K562 (cell line): ENCODE measurements at places on chromosomes 16 and 17. TPM values are rescaled to one million over a fixed set of nuclear protein-coding genes. Genes with fewer than 3 reads are reported as not detected.
A peak's percentile ranks its signal among the peaks of the same experiment; 100 is the strongest.

Gene PIK3R6
- 0.04 TPM in 1 of 2 replicates, not detected in the other for total RNA-seq

Gene ALOX15
- not detected in 2 replicates for total RNA-seq

GRCh38 chr16:75385507-75386152 is 47.7 kb downstream of the CFDP1 start:
- no peak overlapping the region for H3K27ac ChIP-seq
- peak; percentile 85 for DNase-seq
- H3K4me1 ChIP-seq: peaks cover 3% of the 10 kb centered on the region; the same call in 1 of the 3 replicates
- H3K36me3 ChIP-seq: peaks cover 45% of the 10 kb centered on the region; the same call in 2 of the 3 replicates
- H3K4me3 ChIP-seq: no peak overlapping the region

DNA sequence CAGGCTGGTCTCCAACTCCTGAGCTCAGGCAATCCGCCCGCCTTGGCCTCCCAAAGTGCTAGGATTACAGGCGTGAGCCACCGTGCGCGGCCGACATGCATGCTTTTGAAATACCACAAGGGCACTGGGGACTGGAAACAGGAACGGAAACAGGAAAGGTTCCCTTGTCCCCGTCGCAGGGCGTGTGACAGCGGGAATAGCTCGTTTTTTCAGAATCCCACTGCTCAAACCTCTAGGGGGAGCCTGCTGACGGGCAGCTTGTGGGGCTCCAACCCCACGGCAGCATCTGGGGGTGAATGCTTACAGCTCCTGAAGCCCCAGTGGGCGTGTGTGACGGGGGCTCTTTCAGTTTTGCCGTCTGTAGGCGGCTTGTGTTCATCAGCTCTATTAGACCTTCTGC is 18.8 kb upstream of the ASGR2 start:
- peak; percentile 37 for DNase-seq
- peaks cover 8% of the 10 kb centered on the region for H3K4me1 ChIP-seq
- H3K27me3 ChIP-seq: peaks cover 19% of the 10 kb centered on the region
- no peak overlapping the region for H3K27ac ChIP-seq

GRCh38 chr16:83622010-83622409 is 185.8 kb upstream of the HSBP1 start:
- no peaks in the 10 kb centered on the region for H3K36me3 ChIP-seq
- H3K27ac ChIP-seq: no peak overlapping the region
- peaks cover 33% of the 10 kb centered on the region; the same call in 2 of the 3 replicates for H3K27me3 ChIP-seq
- H3K4me3 ChIP-seq: no peak overlapping the region
- no peak for DNase-seq

GRCh38 chr16:68927018-68927417 is 83.7 kb downstream of the TANGO6 start:
- peaks cover 14% of the 10 kb centered on the region; the same call in 1 of the 3 replicates for H3K36me3 ChIP-seq
- no peak overlapping the region for H3K4me3 ChIP-seq
- peaks cover 4% of the 10 kb centered on the region; the same call in 2 of the 3 replicates for H3K4me1 ChIP-seq
- no peak overlapping the region for H3K27ac ChIP-seq
- DNase-seq: no peak

- no peaks in the 10 kb centered on the region for H3K4me1 ChIP-seq
- H3K4me3 ChIP-seq: no peak overlapping the region
- no peak for DNase-seq
- no peaks in the 10 kb centered on the region for H3K36me3 ChIP-seq
Measured at GRCh38 chr17:51676691-51677487, 416.5 kb downstream of the UTP18 start.

DNA sequence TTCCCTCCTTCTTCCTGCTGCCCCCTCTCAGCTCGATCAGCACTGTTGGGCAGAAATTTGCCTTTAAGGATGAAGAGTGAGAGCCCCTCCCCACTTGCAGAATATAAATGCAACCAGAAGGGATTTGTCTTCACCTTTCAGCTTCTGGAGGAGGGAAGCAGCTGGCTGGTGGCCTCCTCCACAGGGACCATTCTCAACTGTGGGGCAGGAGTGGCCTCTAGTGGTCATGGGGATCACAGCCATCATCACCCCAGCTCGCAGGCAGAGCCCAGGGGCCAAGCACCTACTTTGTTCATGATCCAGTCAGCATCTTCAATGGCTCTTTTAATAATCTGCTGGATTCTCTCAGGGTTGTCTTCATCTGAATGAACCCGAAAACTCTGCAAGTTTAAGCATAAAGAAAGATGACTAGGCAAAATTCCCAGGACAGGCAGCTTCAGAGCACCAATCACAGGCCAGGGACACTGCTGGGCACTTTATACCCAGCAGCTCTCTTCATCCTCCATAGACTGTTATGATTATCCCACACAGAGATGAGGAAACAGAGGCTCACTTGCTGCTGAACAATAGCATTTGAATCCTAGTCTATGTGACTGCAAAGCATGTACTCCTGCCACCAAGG is 13.1 kb downstream of the LYRM9 start:
- H3K27me3 ChIP-seq: peaks cover 40% of the 10 kb centered on the region
- H3K4me1 ChIP-seq: no peaks in the 10 kb centered on the region
- no peak overlapping the region for H3K27ac ChIP-seq
- no peak overlapping the region for H3K4me3 ChIP-seq

DNA sequence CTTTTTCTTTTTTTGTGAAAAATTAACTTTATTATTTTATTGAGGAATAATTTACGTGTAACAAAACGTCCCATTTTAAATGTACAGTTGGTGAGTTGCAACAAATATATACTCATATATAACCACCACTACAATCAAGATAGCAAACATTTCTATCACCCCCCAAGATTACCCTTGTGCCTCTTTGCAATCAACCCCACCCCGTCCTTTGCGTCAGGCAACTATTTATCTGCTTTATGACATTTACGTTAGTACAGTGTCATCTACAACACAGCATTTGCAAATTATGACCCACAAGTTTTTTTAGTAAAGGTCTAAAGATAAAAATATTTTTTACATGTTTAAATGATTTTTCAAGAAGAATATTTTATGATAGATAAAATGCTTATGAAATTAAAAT is 485.6 kb upstream of the SOX9 start:
- no peaks in the 10 kb centered on the region for H3K36me3 ChIP-seq
- DNase-seq: no peak
- no peaks in the 10 kb centered on the region for H3K4me1 ChIP-seq

Gene ABCA9
- not detected in 2 replicates for total RNA-seq

- peaks cover 9% of the 10 kb centered on the region for H3K4me1 ChIP-seq
- H3K36me3 ChIP-seq: no peaks in the 10 kb centered on the region
- no peak overlapping the region for H3K27ac ChIP-seq
- no peak for DNase-seq
Measured at GRCh38 chr16:50474138-50474537, 74.1 kb upstream of the NKD1 start.

DNA sequence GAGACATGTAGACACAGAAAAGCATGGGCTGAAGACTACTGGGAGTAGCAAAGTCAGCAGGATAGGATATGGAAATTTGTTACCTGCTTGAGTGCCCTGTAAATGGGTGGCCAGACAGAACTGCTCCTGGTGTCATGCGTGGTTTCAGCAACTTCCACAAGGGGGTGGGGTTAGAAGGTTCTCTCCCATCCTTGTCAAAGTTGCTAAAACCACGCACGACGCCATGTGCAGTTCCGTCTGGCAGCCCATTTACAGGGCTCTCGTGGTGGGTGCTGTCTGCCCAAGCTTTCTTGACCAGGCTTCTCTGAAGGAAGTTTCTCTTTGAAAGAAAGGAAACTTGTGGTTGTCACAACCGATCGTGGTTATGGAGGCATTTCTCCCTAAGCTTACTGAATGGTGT is 6.9 kb upstream of the DBNDD1 start:
- DNase-seq: peak; percentile 37
- peaks cover 14% of the 10 kb centered on the region; the same call in 2 of the 3 replicates for H3K36me3 ChIP-seq
- H3K27me3 ChIP-seq: no peaks in the 10 kb centered on the region
- H3K27ac ChIP-seq: no peak overlapping the region

Gene ITGA3
- 0.75 and 1.3 TPM in 2 replicates for total RNA-seq

Gene ARHGAP44
- total RNA-seq: 0.16 and 0.22 TPM in 2 replicates

Gene TSPOAP1
- 1.7 and 3.3 TPM in 2 replicates for total RNA-seq

- H3K36me3 ChIP-seq: no peaks in the 10 kb centered on the region
- no peak overlapping the region for H3K27ac ChIP-seq
- DNase-seq: no peak
- H3K4me3 ChIP-seq: no peak overlapping the region
Measured at GRCh38 chr17:40557531-40558299, 7.6 kb downstream of the CCR7 start.

Gene PLA2G15
- 8.6 and 9.1 TPM in 2 replicates for total RNA-seq

DNA sequence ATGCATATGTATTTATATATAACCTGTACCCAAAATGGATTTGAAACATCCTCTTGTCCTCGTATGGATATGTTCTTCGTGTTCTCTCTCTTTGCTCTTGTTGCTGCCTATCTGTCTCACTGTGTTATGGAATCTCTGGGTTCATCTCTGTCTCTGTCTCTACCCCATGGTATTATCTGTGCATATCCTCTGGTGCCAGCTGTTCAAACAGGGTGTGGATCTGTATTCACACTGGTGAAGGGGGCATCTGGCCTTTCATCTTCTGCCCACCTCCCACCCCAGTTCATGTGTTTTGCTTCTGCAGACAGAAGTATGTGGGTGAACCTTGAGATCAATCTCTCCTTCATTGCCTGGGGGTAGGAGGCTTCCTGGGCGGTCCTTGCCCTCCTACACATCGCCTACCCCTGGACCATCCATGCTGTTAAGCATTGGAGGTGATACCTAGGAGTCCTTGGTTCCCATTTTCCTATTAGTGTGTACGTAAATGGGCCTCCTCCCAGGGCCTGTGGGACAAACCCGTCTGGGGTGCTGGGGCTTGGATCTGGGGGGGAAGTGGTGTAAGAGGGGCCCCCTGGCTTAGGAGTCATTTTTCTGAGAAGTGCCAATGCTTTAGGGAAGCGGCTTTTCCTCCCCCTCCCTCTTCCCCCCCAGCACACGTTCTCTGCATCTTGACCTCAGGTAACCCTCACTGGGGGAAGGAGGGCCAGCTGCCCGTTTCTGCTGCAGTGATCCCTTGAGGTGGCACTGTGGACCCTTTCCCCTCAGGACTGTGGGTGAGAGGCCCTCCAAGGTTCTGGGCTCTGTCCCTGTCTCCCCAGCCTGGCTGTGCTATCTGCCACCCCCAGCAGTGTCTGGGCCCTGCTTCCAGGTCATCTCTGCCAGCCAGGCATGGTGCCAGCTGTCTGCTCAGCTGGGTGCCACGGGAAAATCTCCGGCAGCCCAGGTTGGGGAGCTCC is 21.1 kb downstream of the RARA start:
- peak; percentile 48 for DNase-seq
- H3K4me1 ChIP-seq: peaks cover 15% of the 10 kb centered on the region
- no peak overlapping the region for H3K27ac ChIP-seq
- no peaks in the 10 kb centered on the region for H3K27me3 ChIP-seq
- no peak overlapping the region for H3K4me3 ChIP-seq

DNA sequence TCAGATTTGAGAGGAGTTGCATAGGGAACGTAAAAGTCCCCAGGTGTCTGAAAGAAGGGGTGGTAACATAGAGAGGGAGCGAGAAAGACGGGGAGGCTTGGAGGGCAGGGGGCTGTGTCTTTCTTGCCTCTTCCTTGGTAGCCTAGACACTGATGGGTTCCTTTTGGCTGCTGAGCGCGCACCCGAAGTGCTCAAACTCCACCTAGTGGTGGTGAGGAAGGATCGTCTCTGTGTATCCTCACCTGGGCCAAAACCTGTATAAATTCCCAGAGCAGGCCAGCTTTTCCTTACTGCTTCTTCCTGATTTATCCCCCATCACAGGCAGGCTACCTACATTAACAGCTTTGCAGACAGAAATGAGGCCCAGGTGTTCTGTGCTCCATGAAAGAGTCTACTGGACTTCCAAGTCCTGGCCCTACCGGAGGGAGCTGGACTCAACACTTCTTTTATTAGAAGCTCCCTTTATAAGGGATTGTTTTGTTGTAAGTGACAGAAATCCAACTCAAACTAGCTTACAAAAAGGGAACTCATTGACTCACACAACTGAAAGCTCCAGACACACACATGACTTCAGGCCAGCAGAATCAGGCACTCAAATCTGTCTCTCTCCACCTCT is 5.5 kb upstream of the SLC25A35 start:
- no peak overlapping the region for H3K4me3 ChIP-seq
- H3K4me1 ChIP-seq: peaks cover 7% of the 10 kb centered on the region; the same call in 2 of the 3 replicates
- H3K27ac ChIP-seq: no peak overlapping the region
- H3K27me3 ChIP-seq: no peaks in the 10 kb centered on the region
- no peaks in the 10 kb centered on the region for H3K36me3 ChIP-seq

Gene GRB7
- 5.0 and 6.0 TPM in 2 replicates for total RNA-seq

DNA sequence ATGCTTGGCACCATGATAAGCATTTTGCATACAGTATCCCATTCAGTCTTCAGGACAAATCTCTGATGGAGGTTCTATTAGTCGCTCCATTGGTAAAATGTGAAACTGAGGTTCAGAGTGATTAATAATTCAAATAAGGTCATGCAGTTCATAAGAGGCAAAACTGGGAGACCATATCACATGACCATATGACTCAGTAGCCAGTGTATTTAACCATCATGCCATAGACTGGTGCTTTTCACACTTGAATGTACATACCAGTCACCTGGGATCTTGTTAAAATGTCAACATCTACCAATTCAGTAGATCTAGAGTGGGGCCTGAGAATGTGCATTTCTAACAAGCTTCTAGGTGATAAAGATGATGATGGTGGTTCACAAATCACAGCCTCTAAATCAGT is 4.3 kb downstream of the ACSM3 start:
- DNase-seq: no peak
- H3K4me1 ChIP-seq: peaks cover 20% of the 10 kb centered on the region; the same call in 1 of the 3 replicates
- no peaks in the 10 kb centered on the region for H3K27me3 ChIP-seq
- H3K4me3 ChIP-seq: no peak overlapping the region

Gene TBC1D28
- not detected in 2 replicates for total RNA-seq

DNA sequence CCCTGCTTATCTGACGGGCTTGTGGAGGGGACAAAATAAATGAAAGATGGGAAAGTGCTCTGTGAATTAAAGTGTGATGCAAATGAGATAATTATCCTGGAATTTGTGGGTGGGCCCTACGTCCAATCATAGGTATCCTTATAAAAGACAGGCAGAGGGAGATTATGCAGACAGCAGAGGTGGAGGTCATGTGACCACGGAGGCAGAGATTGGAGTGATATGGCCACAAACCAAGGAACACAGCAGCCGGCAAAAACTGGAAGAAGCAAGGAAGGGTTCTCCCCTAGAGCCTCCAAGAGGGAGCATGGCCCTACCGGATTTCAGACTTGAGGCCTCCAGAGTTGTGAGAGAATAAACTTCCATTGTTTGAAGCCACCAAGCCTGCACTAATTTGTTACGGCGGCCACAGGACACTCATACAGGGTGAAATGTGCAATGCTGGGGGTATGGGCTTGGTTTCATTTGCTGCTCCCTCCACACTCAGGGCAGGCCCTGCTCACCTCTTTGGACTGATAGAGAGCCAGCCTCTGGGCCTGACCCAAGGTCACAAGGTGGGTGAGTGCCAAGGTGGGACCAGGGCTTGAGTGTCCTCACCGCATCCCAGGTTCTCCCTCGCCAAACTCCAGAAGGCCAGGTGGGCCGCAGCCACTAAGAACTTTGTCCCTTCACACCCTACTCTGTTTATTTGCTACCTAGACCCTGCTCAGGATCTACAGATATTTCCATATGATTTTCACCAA is 149.6 kb upstream of the TNRC6C start:
- H3K4me1 ChIP-seq: no peaks in the 10 kb centered on the region
- H3K36me3 ChIP-seq: no peaks in the 10 kb centered on the region
- no peak for DNase-seq
- peaks cover 46% of the 10 kb centered on the region for H3K27me3 ChIP-seq
- H3K4me3 ChIP-seq: no peak overlapping the region
